AG08395 (cell line): ENCODE measurements at places on chromosomes 2 and 18.

DNA sequence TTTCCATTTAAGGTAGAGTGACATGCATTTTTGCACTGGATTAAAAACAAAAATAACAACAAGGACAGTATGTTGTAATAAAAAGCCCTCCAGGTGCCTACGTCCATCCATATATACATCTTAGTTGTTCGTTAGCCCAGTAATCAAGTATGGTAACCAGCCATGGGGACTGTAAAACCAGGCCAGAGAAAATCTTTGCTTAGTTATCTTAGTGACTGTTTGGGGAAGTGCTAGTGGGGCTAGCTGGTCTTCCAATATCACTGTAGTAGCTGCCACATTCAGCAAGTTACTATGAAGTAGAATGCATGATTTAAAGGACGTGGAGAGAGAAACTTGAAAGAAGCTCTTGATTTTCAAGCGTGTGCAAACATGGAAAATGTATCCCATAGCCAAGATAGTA, 95.9 kb upstream of the STON1 start:
- DNase-seq: no peak

- peak; percentile 66 for DNase-seq
These were observed 1.6 kb upstream of the PSTPIP2 start for GRCh38 chr18:46073474-46074331.

DNA sequence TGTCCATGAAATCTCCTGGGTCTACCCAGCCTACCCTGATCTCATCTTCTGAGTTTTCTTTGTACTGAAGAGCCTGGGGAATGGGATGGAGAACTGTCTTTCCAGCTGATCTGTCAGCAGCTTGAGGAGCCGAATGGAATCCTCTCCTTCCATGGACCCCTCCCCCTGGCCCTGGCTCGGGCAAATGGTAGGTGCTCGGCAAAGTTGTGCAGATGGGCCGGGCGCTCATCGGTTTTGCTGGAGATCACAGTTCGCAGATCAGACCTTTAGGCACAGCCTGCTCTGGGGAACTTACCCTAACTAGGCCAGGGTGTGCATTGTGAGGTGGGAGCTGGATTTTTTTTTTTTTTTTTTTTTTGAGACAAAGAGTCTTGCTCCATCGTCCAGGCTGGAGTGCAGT, 40.4 kb downstream of the LCT start:
- no peak for DNase-seq

GRCh38 chr2:239944694-239945551, 80.2 kb downstream of the NDUFA10 start:
- no peak for DNase-seq

GRCh38 chr2:121071034-121071504, 213.9 kb downstream of the TFCP2L1 start:
- DNase-seq: peak; percentile 83

- no peak for DNase-seq
These were observed 219.4 kb downstream of the LDLRAD4 start for GRCh38 chr18:13437796-13438506.

GRCh38 chr2:200077210-200077650, 121.8 kb downstream of the MAIP1 start:
- peak; percentile 36 for DNase-seq

- no peak for DNase-seq
These were observed 123.7 kb upstream of the CTDP1 start for GRCh38 chr18:79555885-79556284.

DNA sequence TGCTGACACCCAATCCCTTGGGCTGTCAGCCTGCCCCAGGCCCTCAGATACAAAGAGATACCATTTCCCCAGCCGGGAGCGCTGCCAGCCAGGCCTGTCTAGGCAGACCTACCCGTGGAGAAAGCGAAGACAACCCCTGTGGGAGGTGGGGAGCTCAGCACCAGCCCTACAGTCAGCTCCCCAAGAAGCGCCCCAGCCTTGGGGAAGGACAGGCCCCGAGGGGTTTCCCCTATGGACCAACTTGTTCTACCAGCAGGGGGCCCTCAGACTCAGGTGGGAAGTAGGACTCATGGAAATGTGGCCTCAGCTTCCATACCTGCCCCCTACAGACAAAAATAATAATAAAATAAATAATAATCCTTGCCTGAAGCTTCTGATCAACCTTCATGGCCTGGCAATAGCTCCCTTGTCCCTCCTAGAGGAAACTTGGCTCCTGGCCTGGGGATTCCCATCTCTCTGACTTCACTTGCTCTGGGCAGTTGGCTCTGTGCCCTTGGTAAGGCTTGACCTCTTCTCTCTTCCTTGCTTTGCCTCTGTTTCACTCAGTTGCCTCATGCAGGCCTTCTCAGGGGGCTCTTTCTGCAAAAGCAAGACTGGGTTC, 7.0 kb downstream of the SLC35F6 start:
- peak; percentile 57 for DNase-seq

- peak; percentile 78 for DNase-seq
These were observed 76.4 kb downstream of the TANC1 start for GRCh38 chr2:159044804-159045286.

DNA sequence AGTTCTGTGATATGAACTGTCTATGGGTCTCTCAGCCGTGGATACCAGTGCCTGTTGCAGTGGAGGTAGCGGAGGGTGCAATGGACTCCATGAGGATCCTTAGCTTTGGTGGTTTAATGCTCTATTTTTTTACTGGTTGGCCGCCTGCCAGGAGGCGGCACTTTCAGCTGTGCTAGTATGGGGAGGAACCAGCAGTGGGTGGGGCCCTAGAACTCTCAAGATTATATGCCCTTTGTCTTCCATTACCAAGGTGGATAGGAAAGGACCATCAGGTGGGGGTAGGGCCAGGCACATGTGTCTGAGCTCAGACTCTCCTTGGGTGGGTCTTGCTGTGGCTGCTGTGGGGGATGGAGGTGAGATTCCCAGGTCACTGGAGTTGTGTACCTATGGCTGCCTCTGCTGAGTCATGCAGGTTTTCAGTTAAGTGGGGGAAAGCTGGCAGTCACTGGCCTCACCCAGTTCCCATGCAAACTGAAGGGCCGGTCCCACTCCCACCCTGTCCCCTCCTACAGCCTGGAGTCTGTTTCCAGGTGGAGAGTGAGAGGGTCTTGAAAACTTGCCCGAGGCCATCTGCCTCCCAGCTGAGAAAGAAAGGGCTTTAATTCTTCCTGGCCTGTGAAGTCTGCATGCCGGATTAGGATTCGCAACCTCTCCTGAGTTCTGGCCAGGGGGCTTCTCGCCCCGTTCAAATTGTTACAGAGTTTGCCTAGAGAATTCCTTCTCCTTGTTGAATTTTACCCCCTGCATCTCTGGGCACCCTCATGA, 14.5 kb downstream of the KCNS3 start:
- DNase-seq: no peak
